Natural killer cell treated with Interleukin-12 subunit alpha and Interleukin-12 subunit beta and Interleukin-15 and Interleukin-18, amount 100 ng/mL, for 72 hours (primary cell): ENCODE measurements at places on chromosomes 3 and 15. TPM values are rescaled to one million over a fixed set of nuclear protein-coding genes. Genes with fewer than 3 reads are reported as not detected.

DNA sequence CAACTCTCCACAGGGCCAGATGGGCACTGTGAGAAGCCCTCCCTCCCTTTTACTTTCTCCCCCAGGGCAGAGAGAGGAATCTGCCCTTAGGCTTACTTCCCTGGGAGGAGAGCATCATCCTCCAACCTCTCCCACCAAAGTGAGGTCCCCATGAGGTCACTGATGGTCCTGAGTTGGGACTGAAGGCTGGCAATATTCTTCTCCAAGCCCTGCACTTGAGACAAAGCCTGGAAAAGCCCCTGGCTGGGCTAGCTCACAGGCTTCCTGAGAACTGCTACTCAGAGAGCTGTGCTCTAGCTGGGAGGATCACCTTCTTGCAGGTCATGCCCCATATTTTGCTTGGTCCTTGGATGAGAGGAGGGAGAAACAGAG, 110.0 kb upstream of the MEF2A start:
- H3K27me3 ChIP-seq, result peaks cover 8% of the 10 kb centered on the region
- no peaks in the 10 kb centered on the region for H3K36me3 ChIP-seq
- DNase-seq, result no peak
- H3K4me3 ChIP-seq, result no peak overlapping the region

- DNase-seq, result no peak
- no peak overlapping the region for H3K4me3 ChIP-seq
- peaks cover 16% of the 10 kb centered on the region for H3K4me1 ChIP-seq
- H3K36me3 ChIP-seq, result no peaks in the 10 kb centered on the region
- peaks cover under 1% of the 10 kb centered on the region for H3K27me3 ChIP-seq
These were observed 46.4 kb upstream of the TFRC start for GRCh38 chr3:196128172-196128843.

GRCh38 chr3:131526801-131527347, 24.1 kb upstream of the MRPL3 start:
- peaks cover 29% of the 10 kb centered on the region for H3K27me3 ChIP-seq
- DNase-seq, result no peak
- no peak overlapping the region for H3K4me3 ChIP-seq
- H3K4me1 ChIP-seq, result no peaks in the 10 kb centered on the region

DNA sequence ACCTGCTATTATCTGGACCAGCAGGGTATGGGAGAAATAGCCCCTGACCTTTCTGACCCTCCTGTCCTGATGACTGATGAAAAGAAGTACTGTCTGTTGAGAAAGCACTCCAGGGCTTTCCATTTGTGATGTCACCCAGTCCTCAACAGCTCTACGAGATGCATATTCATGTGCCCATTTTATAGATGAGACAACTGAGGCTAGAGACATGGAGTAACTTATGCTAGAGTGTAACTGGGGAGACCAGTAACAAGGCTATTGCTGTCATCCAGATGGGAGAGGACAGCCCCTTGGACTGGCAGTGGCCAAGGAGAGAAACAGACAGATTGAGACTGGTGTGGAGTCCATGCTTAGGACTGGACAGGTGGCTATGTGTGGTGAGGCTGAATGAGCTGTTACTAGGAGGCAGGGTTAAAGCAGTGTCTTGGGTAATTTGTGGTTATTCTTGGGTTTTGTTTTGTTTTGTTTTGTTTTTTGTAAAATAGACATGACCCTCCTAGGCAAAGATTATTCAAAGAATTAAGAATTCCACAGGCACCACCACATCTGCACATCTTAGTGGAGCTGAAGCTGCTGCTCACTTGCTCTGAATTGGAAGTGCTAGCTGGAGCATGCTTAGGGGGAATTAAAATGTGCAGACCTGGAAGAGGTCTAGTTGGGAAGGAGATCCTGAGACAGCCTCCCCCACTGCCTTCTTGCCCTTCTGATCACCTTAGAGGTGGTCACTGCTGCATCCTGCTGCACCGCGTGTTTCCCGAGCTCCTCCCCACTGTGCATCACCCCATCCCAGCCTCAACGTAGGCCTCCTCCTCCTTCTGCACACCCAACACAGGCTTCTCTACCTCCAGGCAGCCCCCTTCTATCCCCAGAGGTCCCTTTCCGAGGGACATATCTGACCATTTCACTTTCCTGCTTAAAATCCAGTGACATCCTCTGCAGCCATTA, 8.4 kb downstream of the HRH1 start:
- H3K27ac ChIP-seq, result no peak overlapping the region
- no peak for DNase-seq
- no peaks in the 10 kb centered on the region for H3K4me1 ChIP-seq
- H3K27me3 ChIP-seq, result peaks cover 18% of the 10 kb centered on the region
- no peak overlapping the region for H3K4me3 ChIP-seq

DNA sequence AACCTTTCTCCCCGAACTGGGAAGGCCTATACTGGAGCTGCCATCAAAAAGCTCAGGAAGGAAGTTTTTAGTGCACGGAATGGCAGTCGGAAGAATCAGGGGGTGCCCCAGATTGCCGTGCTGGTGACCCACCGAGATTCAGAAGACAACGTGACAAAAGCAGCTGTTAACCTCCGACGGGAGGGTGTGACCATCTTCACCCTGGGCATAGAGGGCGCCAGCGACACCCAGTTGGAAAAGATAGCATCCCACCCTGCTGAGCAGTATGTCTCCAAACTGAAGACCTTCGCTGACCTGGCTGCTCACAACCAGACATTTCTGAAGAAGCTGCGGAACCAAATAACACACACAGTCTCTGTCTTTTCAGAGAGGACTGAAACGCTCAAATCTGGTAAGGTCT, 48.2 kb downstream of the COL6A6 start:
- H3K27me3 ChIP-seq, result peaks cover 24% of the 10 kb centered on the region
- H3K36me3 ChIP-seq, result no peaks in the 10 kb centered on the region
- H3K4me3 ChIP-seq, result no peak overlapping the region
- DNase-seq, result no peak

- DNase-seq, result no peak
- H3K36me3 ChIP-seq, result no peaks in the 10 kb centered on the region
These were observed 114.4 kb downstream of the TPRA1 start for GRCh38 chr3:127475975-127476705.

- H3K4me1 ChIP-seq, result peaks cover 16% of the 10 kb centered on the region
- no peak for DNase-seq
- H3K27ac ChIP-seq, result no peak overlapping the region
- peaks cover 34% of the 10 kb centered on the region for H3K36me3 ChIP-seq
- no peak overlapping the region for H3K4me3 ChIP-seq
- no peaks in the 10 kb centered on the region for H3K27me3 ChIP-seq
These were observed 7.3 kb downstream of the SRPRB start for GRCh38 chr3:133812872-133813271.

DNA sequence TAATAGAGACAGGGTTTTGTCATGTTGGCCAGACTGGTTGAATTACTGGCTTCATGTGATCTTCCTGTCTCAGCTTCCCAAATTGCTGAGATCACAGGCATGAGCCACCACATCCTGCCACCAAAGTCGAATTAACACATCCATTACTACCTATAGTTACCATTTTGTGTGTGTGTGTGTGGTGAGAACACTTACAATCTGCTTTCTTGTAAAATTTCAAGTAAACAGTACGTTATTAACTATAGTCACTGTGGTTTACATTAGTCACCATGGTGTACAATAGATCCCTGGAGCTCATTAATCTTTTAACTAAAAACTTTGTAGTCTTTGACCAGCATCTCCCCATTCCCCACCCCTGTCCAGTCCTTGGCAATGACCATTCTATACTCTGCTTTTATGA, 270.0 kb downstream of the NAALADL2 start:
- H3K27ac ChIP-seq, result no peak overlapping the region
- no peaks in the 10 kb centered on the region for H3K4me1 ChIP-seq
- H3K36me3 ChIP-seq, result no peaks in the 10 kb centered on the region
- no peak overlapping the region for H3K4me3 ChIP-seq

DNA sequence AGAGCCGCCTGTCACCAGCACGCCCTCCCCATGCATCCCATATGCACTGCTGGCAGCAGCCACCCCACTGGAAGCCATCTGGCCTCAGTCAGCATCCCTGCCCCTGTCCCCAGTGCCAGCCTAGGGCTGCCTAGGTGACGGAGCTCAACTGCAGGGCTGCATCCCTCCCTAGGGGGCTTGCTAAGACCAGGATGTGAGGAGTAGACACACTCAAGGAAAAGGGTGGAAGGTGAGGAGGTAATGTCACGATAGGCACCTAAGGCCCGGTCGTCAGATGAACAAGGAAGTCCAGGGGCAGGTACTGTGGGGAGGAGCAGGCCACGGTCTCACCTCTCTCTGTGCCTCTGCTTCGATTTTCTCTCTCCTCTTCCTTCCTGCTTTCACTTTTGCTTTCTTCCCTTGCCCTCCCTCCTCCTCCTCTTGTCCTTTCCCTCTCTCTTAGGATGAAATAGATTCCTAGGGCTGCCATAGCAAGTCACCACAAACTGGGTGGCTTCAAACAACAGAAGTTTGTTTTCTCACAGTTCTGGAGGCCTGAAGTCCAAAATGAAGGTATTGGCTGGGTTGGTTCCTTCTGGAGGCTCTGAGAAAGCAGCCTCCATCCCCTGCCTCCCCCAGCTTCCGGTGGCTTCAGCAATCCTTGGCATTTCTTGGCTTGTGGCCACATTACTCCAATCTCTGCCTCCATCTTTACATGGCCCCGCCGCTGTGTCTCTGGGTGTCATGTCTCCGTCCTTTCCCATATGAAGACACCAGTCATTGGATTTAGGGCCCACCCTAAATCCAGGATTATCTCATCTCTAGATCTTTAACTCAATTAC, 298.3 kb downstream of the SHQ1 start:
- no peak overlapping the region for H3K27ac ChIP-seq
- H3K27me3 ChIP-seq, result no peaks in the 10 kb centered on the region
- peaks cover 10% of the 10 kb centered on the region for H3K4me1 ChIP-seq
- DNase-seq, result no peak
- no peaks in the 10 kb centered on the region for H3K36me3 ChIP-seq

- H3K27me3 ChIP-seq, result no peaks in the 10 kb centered on the region
- peak overlapping the region; percentile 86 for H3K4me3 ChIP-seq
- H3K4me1 ChIP-seq, result peaks cover 54% of the 10 kb centered on the region
- DNase-seq, result no peak
These were observed 18.9 kb upstream of the ATP8B4 start for GRCh38 chr15:50137893-50138292.

DNA sequence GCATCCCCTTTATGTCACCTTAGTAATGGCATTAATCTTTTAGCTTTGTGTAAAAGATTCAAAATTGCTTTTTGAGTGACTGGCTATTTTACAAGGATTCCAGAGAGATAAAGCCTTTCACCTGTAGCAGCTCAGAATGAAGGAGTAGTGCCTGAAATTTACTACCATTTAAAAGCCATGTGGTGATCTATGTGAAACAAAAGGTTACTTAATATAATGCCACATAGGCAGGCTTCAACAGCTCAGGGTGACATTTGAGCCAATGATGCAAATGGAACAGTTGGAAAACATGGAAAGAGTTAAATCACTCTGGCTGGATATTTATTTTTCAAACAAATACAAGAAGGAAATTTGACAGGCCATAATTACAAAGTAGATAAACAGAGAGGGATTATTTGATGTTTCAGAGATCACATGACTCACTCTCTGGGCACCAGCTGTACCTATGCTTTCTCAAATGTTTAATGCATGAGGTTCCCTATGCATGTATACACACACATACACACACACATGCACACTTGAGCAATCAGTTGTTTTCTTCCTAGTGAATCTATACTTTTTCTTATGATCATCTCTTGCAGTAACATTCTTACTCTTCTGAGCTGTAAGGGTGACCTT, 171.5 kb downstream of the ZMAT3 start:
- DNase-seq, result no peak
- no peaks in the 10 kb centered on the region for H3K27me3 ChIP-seq
- no peaks in the 10 kb centered on the region for H3K4me1 ChIP-seq
- no peaks in the 10 kb centered on the region for H3K36me3 ChIP-seq

DNA sequence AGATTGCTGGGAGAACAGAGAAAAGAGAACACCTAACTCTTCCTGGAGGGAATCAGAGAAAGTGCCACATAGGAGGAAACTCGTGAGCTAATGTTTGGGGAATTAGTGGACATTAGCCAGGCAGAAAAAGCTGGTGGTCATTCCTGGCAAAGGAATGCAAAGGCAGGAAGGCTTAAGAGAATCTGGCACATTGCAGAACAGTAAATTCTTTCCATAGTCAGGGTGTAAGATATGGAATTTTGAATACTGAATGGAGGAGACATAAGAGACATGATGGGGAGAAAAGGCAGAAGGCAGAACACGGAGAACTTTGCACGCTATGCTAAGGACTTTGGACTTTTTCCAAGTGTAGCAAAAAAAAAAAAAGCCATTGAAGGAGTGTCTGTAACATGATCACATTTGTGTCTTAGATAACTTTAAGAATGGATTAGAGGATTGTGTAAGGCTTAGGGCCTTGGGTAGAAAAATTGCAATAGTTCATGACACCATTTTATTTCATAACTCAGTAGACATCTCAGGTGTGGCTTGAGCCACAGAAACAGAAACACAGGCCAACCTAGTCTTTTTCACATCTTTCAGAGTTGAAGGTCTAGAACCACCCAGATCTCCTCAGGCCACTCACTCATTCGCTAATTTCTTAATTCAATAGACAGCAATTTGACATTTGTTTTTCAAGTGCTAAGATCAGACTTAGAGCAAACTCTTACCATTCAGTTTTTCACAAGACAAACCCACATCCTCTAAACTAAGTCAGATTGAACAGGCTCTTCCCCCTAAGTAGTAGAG, 31.2 kb upstream of the CCDC80 start:
- H3K36me3 ChIP-seq, result no peaks in the 10 kb centered on the region
- peaks cover 80% of the 10 kb centered on the region for H3K4me1 ChIP-seq
- H3K4me3 ChIP-seq, result peak overlapping the region; percentile 78
- no peak for DNase-seq

GRCh38 chr3:134904776-134905646, 110.0 kb downstream of the EPHB1 start:
- H3K4me3 ChIP-seq, result peak overlapping the region; percentile 43
- peaks cover 30% of the 10 kb centered on the region for H3K27me3 ChIP-seq
- no peak overlapping the region for H3K27ac ChIP-seq
- H3K4me1 ChIP-seq, result peaks cover 25% of the 10 kb centered on the region
- no peaks in the 10 kb centered on the region for H3K36me3 ChIP-seq

GRCh38 chr15:90500171-90500570, 29.6 kb upstream of the CRTC3 start:
- H3K4me3 ChIP-seq, result no peak overlapping the region
- H3K4me1 ChIP-seq, result peaks cover 8% of the 10 kb centered on the region
- DNase-seq, result no peak
- H3K27ac ChIP-seq, result peak overlapping the region; percentile 12
- peaks cover 27% of the 10 kb centered on the region for H3K36me3 ChIP-seq

The RPP14 gene
- total RNA-seq, result 17.0 TPM

The EFCC1 gene
- total RNA-seq, result 0.21 TPM

The IL17RE gene
- 0.48 TPM for total RNA-seq

The VEPH1 gene
- total RNA-seq, result not detected

The UPK1B gene
- total RNA-seq, result not detected

The SUCLG2 gene
- total RNA-seq, result 28.2 TPM

The CCNB2 gene
- total RNA-seq, result 28.8 TPM

The SLC22A13 gene
- total RNA-seq, result 1.8 TPM
